CD4-positive, alpha-beta T cell treated with Interleukin-15 for 4 hours (primary cell): ENCODE measurements at places on chromosomes 2 and 18.
A peak's percentile ranks its signal among the peaks of the same experiment; 100 is the strongest.

DNA sequence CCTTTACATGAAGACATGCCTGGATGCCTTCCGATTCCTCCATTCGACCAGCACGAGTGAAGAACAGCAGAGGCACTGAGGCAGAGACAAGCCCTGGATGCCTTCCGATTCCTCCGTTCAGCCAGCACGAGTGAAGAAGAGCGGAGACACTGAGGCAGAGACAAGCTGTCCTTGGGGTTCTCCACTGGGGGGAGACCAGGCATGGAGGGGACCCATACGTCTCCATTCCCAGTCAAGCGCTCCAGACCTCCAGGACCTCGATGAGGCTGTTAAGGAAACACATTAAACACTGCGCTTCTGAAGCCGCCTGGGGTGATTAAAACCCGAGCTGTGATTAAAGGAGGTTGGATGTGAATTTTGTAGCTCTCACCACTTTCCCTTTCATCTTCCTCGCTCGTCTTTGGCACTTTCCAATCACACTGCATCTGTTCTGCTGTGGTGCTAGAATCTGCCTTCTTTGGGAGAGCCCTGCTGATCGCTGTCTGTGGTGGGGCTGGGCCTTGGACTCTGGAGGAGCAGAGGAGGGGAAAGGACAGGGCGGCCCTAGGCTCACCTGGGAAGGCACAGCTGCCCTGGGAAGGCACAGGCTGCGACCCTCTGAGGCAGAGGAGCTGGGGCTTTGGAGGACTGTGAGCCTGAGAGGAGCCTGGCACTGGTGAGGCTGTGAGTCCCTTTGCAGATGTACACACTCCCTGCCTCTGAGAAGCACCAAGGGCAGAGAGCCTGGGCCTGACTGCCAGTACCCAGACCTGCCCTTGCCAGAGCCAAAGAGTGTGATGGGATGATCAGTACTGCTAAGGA, 463.1 kb upstream of the HS6ST1 start:
- no peak for DNase-seq

- DNase-seq = no peak
Observed at GRCh38 chr18:66722671-66723070, 118.8 kb upstream of the CDH19 start.

DNA sequence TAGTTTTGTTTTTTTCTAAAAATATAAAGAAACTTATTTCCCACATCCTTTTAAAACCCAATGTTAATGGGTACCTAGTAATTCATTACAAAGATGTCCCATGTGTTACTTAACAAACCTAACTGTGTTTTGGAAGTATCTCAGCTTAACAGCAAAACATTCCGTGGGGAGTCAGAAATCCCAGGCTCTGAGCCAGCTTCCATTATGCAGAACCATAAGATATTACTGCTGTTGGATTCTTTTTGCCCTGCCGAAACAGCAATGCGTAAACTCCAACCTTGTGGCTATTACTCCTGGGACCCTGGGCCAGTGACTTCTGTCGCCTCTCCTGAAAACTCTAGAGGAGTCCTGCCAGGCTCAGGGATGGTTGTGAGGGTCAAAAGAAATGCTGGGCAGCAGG, 174.1 kb downstream of the UXS1 start:
- no peak for DNase-seq

- DNase-seq = no peak
Observed at GRCh38 chr18:78984941-78985784, 5.5 kb downstream of the SALL3 start.

- DNase-seq = no peak
Observed at GRCh38 chr2:238280083-238280825, 8.2 kb downstream of the PER2 start.

DNA sequence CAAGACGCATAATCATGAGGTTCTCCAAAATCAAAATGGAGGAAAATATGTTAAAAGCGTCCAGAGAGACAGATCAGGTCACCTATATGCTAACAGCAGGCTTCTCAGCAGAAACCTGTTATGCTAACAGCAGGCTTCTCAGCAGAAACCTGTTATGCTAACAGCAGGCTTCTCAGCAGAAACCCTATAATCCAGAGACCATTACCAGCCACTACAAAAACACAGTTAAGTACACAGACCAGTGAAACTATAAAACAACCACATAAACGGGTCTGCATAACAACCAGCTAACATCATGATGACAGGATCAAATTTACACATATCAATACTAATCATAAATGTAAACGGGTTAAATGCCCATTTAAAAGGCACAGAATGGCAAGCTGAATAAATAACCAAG, 1548.4 kb upstream of the TMEFF2 start:
- DNase-seq = no peak

DNA sequence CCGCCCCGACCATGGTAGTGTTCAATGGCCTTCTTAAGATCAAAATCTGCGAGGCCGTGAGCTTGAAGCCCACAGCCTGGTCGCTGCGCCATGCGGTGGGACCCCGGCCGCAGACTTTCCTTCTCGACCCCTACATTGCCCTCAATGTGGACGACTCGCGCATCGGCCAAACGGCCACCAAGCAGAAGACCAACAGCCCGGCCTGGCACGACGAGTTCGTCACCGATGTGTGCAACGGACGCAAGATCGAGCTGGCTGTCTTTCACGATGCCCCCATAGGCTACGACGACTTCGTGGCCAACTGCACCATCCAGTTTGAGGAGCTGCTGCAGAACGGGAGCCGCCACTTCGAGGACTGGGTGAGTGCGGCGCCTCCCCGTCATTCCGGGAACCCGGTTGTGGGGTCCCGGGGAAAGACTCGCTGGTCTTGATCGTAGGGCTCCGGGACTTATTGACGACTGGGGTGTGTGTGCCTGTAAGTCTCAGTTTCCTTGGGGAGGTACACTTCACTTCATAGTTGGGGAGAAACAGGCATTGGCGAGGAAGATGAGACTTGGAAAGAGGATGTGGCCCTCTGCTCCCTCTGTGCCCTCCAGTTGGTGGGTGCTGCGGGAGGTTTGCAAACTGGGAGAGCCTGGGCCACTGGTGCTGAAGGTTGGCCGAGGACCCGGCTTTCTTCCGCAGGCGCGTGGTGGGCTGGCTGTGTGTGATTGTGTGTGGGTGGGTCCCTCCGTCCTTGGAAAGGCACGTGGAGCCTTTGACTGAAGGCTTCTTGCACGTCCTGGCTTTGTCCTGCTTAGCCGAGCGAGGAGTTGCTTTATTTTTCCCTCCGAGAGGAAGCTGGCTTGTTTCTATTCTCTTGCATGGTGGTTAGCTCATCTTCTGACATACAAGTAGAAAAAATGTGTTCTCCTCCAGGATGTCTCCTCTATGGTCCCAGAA, 886 bp downstream of the PRKCE start:
- DNase-seq = peak; percentile 13

DNA sequence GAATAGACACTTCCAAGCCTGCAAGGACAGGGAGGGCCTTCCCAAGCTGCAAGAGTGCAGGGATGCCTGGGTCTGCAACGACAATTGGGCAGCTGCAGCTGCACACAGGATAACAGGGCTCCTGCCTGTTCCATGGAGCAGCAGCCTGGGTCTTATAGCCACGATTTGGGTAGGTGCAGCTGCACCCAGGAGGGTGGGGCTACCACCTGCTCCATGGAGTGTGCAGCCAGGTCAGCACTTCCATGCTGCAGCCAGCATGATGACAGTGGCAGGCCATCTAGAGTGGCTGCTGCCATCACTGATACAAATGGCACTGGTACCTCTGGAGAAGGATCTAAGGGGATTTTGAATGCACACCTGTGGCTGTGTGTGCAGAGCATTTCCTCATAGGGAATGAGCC, 528.5 kb downstream of the DSC3 start:
- DNase-seq = no peak

GRCh38 chr18:2963048-2963447, 49.9 kb downstream of the LPIN2 start:
- DNase-seq = peak; percentile 64

DNA sequence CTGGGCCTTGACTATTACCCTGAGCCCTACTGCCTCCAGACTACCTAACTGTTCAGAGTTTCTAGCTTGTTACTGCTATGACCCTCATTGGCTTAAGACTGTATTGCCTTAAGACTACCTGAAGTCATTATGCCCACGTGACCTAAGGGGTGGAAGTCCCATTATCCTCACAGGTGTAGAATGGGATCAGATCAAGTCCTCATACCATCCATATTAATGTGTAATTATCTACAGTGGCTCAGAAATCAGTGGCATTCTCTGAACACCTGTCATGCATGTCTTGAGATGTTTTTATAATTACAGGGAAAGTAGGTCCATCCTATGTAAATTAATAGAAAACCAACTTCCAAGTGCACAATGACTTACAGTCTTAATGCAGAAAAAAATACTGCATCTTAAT, 124.0 kb upstream of the CDC42EP3 start:
- DNase-seq = no peak

DNA sequence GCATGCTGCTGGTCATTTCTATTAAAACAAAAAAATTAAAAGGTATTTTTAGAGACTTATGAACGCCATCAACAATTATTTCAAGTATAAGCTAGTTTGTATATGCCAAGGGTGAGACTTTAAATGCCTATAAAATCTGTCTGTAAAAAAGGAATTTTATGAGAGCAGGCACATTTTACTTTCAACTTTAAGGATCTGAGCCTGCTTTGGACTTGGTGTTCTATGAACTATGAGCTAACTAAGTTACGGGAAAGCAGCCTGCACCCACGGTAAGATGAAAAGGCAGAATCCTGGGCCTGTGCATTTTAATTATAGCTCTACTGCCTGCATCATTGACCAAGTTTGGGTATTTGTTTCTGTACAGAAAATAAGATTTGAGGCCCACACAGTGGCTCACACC, 95.4 kb downstream of the PLEKHM3 start:
- DNase-seq = no peak

DNA sequence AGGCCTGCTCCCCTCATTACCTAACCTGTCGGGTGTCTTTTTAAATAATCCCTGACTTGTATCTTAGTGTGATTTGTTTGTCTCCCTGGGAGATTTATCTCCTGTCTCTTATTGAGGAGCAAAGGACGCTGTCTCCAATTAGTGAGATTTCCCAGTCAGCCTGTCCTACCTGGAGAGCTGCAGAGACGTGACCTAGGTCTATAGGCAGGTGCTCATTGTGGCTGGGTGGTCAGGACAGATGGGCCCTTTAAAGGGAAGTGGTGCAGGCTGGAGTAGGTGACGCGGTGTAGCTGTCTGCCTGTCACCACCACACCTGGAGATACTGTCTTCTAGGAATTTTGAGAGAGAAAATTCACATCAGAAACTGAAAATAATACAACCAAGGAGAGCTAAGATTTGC, 28.0 kb downstream of the PLB1 start:
- no peak for DNase-seq

GRCh38 chr18:63141778-63142176, 177.8 kb downstream of the BCL2 start:
- DNase-seq = no peak

DNA sequence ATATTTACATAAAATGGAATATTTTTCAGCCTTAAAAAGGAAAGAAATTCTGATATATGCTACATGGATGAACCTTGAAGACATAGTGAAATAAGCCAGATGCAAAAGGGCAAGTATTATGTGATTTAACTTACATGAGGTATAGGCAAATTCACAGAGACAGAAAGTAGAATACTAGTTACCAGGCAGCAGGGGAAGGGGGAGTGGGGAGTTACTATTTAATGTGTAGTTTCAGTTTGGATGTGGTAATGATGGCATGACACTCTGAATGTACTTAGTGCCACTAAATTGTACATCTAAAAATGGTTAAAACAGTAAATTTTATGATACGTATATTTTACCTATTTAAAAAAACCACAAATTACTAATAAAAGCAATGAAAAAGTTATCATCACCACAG, 12.1 kb downstream of the METTL4 start:
- DNase-seq = no peak

GRCh38 chr2:205766779-205767359, 84.6 kb downstream of the NRP2 start:
- DNase-seq = peak; percentile 42

- DNase-seq = no peak
Observed at GRCh38 chr18:56470406-56471351, 167.7 kb downstream of the TXNL1 start.

DNA sequence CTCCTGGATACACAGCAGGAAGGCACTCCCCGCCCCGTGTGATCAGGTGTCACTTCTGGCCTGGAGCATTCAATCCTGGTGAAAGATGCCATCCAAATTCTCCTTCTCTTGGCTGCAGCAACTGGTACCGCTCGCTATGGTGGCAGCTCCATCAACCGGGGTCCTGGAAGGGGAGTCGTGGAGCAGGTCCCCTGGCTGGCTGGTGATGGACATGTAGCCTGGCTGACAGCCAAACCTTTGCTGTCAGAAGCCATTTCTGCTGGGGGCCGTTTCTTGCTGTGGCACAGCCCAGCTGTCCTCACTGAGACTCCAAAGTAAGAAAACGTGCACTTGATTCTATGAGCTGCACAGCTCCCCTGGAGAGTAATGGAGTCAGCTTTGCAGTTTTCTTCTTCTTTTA, 7.1 kb upstream of the CYS1 start:
- no peak for DNase-seq

- DNase-seq = no peak
Observed at GRCh38 chr2:29816651-29817050, 104.7 kb downstream of the ALK start.

GRCh38 chr2:201854221-201854801, 48.0 kb downstream of the CDK15 start:
- DNase-seq = no peak

- no peak for DNase-seq
Observed at GRCh38 chr2:236307641-236308040, 43.4 kb upstream of the ASB18 start.

DNA sequence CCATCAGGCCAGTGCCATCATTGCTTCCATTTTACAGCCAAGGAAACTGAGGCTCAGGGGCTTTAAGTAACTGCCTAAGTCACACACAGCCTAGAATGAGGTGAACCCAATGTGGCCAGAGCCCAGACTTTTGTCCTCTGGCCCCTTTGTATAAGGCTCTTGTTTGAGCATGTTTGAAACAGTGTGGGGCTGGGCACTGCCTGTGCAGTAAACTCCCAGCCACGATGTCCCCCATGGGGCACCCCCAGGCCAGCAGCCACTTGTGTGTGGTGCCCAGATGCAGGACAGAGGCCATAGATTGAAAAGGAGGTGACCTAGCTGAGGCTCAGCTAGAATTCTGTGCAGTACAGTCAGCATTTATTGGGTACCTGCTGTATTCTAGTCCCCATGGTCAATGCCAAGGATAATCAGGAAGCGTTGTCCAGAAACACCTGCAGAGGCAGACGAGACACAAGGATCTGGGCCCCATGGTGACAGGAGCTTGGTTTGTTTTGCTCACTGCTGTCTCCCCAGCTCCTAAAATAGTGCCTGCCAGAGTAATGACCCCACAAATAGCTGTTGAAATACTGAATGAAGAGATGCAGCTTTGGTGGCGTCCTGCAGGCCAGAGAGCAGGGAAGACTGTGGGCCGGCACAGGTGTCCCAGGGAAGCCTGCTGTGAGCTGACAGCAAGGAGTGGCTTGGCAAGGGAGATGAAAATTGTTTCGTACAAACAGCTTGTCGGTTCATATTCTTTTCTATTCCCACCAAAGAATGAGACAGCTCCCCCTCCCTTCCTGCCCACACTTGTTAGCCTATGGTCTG, 160.7 kb downstream of the LDLRAD4 start:
- no peak for DNase-seq

GRCh38 chr2:203733684-203734083, 27.2 kb downstream of the CD28 start:
- no peak for DNase-seq
